ENCODE measurements at places on chromosomes 5 and 9.

- no peak for DNase-seq
Measured at GRCh38 chr9:120970244-120970643, 43.6 kb upstream of the TRAF1 start.

DNA sequence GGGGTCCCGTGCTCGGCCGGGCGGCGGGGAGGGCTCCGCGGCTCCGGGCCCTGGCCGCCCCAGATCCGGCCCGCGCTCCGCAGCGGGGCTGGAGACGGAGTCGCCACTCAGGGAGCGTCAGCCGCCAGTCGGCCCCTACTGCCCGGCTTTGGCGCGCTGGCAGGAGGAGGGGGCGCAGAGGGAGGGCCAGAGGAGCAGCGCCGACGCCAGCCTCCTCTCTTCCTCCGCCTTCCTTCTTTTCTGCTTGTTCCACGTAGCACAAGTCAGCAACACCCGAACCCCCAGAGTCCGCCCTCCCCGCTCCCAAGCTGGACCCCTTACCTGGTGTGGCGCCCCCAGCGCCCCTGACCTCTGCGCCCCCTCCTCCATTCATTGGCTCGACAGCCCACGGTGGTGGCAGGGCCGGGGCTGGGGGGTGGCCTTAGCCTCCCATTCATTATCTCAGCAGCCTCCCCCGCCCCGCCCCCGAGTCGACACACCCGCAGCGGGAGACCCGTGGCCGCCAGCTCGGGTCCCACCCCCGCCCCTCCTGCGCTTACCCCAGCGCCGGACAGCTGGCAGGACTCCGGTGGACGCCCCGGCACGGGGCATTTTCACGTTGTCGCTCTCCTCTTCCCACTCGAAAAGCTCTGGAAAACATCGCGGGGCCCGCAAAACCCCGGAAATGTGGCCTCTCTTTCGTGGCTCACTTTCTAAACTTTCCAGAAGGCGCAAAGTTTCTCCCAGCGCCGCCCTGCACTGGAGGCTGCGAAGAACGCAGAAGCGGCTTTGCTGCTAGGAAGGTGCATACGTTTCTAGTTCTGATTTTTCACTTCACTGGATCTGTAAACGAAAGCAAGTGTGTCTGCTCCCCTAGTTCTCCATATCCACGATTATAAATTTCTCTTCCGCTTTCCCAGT lies at the start of gene LPAR1:
LPAR1 (minus strand) TSS at position 140 of the 900 bp plus-strand sequence. CDS start 66,353 bp downstream, outside the sequence.
- peak; percentile 80 for DNase-seq

DNA sequence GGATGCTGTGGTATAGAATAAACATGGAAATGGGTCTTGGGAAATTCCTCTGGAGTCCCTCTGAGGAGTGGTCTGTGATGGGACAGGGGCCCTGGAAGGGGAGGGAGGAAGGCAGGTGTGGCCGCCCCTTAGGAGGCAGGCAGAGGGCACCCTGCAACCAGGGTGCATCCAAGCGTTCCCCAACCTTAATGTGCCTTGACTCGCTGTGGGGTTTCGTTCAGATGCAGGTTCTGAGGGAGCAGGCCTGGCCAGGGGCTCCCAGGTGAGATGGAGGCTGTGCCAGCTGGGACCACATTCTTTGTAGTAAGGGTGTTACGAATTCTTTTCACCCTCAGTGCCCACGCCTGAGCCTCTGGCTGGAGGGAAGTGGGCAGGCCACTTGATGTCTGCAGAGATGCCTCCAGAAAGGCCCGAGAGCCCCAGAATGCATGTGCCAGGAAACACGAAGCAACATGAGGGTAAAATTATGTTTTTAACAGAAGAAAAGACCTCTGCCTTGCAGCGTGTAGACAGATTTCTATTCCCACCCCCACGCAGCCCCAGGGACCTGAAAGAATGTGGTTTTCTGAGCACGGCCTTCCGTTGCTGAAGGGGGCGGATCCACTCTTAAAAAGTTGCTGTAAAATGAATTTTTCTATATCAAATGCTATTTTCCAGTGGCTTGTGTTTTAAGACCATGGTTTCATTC lies 150.4 kb upstream of the IER5L start:
- no peak for DNase-seq

DNA sequence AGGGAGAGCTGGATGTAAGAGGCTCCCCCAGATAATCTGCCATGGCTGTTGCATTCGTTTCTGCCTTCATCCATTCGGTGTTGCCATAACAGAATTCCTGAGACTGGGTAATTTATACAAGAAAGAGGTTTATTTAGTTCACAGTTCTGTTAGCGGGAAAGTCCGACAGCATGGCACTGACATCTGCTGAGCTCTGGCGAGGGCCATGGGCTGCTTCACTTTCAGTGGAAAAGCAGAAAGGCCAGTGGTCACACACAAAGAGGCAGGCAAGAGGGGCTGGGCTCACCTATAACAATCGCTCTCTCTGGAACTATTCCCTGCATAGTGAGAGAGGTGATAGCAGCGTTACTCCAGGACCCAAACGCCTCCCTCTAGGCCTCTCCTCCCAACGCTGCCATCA lies 305.9 kb downstream of the MLLT3 start:
- DNase-seq: no peak

DNA sequence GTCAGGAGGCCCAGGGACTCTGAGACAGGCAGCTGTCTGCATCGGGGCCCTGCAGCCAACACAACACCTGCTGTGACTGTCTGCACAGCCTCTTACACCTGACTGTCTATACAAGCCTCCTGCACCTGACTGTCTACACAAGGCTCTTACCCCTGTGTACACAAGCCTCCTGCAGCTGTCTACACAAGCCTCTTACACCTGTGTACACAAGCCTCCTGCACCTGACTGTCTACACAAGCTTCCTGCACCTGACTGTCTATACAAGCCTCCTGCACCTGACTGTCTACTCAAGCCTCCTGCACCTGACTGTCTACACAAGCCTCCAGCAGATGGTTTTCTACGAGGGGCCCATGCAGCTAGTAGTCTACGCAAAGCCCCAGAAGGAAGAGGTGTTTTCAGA lies 18.6 kb downstream of the IRX2 start:
- no peak for DNase-seq

- no peak for DNase-seq
Measured at GRCh38 chr9:117413346-117414219, 1.3 kb downstream of the ASTN2 start.
